Adrenal gland (tissue), 19 donors: ENCODE measurements at places on chromosomes 1 and 21.
A peak's percentile ranks its signal among the peaks of the same experiment; 100 is the strongest.

DNA sequence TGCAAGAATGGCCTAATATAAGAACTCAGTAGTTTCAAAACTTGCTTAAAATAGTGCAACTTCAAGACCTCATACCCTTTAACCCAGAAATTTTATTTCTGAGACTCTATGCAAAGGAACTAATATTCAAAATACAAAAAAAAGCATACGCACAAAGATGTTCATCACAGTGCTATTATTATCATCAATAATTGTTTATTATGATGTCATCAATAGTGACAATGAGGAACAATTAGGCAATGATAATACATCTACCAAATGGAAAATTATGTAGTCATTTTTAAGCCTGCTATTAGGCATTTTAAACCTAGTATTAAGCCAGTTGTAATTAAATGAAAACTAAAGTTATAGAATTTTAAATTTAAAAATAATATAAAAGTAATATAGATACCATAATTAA lies 3.3 kb downstream of the TTLL7 start:
- no peak for DNase-seq

DNA sequence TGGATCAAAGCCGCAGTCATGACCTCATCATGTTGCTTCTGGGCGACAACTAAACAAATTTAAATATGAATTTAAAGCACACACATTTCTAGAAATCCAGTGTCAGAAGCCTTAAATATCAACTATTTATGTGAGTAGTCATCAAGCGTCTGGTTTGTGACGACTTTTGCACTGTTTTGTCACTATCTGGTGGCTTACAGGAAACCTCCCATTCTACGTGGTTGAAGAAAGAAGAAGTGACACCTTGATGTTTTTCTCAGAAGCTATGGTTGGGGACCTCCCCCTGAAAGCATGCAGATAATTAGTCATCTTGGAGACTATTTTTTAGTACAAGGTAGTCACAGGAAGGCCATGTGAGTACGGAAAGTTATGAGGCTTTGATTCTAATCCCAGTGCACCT lies 58.5 kb downstream of the TENT5C start:
- DNase-seq: no peak

DNA sequence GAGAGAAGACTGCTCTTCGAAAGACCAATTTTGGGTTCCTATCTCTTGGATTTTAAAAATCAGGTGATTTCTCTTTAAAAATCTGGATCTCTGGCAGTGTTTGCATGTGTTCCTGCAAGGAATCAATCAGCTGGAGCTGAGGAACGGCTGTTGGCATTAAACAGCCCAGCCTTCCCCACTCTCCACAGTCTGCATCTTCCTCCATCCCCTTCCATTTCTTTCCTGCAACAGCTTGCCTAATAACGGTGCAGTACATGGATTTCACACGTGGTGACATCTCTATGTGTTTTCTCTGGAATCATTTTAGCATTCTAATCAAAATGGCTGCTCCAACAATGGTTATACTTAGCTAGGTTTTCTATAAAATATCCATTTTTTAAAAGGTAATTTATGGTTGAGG lies 20.0 kb downstream of the RIPPLY3 start:
- DNase-seq: no peak

DNA sequence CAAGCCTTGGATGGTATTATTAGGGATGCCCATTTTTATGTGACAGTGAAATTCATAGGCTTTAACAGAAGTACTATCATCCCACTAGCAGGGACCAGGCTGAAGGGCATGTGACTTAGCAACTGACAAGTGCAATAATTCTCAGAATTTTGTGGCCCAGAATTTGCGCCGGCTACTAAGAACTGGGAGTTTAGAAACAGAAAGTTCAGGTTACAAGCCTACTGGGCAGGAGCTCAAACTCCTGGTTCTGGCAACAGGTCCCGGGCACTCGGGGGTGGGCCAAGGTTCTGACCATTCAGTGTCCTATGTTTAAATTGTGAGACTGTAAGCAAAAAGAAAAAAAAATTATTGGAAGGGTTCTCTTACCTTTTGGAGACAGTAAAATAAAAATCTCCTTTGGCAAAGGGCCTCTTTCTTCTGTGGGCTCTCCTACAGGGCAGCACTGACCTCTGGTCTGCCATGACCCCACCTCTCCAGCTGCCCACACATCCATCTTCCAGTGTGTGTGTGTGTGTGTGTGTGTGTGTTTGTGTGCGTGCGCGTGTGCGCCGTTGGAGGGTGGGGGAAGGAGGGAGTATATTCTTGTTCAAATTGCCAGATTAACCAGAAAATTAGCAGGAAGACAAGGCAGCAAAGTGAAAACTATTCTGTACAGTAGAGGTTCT lies 26.1 kb downstream of the IRF2BP2 start:
- DNase-seq: peak; percentile 74

DNA sequence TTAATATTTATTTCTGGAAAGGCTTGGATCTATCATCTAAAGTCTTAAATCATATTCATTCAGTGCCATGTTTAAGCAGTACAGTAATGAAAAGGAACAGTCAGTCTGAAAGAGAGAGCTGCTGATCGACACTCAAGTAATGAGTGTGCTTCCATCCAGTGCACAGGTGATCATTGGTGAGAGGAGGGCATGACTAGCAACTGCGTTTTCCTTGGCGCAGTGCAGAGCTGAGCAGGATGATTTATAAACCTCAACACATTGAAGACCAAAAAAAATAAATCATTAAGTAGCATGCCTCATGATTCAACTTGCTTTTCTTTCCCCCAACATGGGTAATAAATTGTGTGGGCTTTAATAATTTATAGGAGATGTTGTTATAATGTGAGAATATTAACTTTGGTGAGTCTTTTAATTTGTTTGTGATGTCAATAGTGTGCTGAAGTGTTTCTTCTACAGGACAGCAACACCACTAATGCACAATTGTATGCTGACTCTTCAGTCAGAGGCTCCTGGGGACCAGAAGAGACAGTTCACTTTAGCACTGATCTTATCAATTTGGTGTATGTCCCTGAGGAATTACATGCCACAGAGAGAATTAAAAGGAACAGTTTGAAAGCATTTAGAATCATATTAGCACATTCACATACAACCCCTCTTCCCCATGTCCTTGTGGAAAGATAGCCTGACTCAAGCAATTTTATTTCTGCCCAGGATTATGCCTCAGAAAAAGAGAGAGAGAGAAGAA lies 199.7 kb upstream of the ADGRL2 start:
- DNase-seq: no peak

- DNase-seq: no peak
These were observed 93.0 kb upstream of the DUSP10 start for GRCh38 chr1:221834698-221835513.

- no peak for DNase-seq
These were observed 39.8 kb upstream of the FHAD1 start for GRCh38 chr1:15207031-15207828.

DNA sequence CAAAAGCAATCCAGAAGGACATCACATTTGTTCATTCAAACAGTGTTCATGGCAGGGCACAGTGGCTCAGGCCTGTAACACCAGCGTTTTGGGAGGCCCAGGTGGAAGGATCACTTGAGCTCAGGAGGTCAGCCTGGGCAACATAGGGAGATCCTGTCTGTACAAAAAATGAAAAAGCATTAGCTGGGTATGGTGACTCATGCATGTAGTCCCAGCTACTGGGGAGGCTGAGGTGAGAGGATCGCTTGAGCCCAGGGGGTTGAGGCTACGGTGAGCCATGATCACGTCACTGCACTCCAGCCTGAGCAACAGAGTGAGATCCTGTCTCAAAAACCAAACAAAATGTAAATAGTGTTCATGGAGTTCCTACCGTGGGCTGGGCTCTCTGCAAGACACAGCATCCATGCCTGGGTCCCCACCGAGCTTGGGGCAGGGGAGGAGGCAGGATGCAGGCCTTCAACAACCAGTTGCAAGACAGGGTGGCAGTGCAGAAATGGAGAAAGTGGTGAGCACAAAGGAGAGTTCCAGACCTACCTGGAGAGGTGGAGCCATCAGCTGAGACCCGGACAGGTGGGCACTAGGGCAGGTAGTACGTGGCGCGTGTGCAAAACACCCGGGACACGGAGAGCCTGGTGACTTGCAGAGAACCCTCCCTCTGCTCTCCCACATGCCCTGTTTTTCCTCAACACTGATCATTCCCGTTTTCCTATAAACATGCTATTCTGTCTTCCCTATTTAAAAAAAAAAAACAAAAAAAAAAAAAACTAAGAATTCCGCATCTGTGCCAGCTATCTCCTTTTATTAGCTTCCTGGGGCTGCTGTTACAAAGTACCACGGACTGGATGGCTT lies 138.9 kb downstream of the TOMM20 start:
- peak; percentile 46 for DNase-seq

- DNase-seq: no peak
These were observed 21.2 kb downstream of the NFASC start for GRCh38 chr1:204891860-204892259.

- no peak for DNase-seq
These were observed 23.2 kb downstream of the DDX59 start for GRCh38 chr1:200646515-200646914.

DNA sequence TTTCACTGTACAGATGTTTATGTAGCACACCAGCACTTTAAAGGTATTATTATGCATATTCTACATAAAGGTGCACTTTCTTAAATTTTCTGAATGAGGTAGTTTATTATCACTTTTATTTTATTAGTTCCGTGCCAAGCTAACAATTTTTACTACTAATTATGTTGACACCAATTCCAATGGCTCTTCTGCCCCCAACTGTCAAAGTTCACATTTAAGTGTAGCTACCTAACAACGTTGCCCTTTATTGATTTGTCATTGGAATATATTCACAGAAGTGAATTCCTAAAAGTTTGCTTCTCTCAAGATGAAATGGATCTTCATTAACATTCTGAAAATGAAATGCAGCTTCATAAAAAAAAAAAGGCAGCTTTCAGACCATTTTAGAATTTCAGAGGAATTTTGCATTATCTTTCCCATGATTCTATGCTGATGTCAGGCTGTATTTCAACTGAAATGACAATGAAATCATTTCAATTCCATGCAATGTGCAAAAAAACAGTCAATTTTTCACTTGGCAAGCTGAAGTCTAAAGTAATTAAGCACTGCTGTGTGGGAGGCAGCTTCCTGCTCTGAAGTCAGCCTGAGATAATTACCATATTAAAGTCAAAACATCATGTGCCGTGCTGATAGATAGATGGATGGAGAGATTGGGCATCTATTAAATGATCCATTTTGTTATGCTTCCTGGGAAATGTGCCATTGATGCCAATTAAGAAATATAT lies 229.2 kb downstream of the TTLL7 start:
- no peak for DNase-seq

DNA sequence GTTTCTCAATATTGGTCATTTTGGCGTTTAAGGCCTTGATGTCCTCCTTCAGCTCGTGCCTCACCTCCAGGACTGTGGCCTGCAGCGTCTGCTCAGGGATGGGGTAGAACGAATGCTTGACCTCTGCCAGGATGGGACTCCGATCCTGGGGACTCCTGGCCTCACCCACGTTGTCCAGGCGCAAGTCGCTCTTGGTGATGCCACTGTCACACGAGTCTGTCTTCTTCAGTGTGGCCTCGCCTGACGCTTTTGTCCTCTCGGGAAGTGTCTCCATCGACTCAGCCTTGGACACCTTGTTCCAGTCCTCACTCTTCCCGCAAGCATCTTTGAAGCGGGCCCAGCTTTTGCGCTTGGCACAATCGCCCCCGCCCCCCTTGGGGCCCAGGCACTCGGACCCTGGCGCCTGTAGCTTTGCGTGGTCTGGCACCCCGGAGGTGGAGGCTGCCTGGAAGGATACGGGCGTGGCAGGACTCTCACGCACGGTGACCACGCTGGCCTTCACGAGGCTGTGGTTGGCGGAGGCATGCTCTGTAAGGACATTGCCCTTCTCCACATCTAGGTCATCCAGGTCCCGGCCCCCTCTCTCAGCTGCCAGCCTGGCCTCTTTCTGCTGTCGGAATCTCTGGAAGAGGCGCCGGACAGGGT lies 354.8 kb downstream of the HHAT start:
- DNase-seq: no peak

DNA sequence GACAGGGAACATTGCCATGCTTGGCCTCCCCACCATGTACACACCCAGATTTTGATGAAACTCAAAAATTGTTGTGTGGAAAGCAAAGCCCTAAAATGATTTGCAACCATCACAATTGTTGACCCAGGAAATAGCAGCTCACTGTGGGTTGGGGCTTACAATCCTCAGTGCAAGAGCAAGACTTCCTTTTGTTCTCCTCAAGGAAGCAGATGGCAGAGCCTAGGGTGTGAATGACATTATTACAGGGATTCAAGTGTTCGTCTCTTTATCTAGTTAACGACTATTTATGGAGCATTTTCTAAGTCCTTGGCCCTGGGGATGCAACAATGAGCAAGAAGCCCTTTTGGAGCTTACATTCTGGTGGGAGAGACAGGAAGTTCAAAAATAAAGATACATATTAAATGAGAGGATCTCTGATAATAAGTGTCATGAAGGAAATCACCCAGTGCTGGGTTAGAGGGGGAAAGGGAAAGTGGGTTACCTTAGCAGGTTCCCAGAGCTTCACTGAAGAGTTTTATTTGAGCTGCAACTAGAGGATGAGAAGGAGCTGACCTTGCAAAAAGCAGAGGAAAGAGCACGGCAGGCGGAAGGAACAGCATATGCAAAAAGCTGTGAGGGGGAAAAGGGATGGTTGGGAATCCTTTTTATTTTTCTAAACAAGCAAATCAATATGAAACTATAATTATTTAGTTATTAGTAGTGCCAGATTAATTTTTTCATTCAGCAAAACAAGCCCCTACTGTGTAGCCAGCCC lies 38.5 kb upstream of the ID3 start:
- DNase-seq: no peak

DNA sequence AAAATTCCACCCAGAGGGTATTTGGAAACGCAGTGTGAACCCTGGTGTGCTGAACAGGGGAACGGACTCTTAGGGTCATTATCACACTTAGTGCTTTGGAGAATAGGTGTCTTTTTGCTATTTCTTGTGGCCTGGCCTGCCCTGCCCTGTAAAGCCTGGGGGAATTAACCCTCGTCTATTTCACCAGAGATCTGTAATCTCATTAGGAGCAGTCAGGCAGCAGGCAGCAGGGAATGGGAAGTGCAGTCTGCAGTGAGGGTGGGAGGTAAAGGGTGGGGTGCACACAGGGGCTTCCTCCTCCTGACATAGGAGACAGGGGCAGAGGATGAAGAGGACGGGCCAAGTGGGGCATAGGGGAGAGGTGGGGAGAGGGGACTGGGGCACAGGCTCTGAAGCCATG lies 1.1 kb upstream of the SLC1A7 start:
- no peak for DNase-seq

- DNase-seq: peak; percentile 7
These were observed 103.8 kb upstream of the PDE4B start for GRCh38 chr1:65688848-65689247.

DNA sequence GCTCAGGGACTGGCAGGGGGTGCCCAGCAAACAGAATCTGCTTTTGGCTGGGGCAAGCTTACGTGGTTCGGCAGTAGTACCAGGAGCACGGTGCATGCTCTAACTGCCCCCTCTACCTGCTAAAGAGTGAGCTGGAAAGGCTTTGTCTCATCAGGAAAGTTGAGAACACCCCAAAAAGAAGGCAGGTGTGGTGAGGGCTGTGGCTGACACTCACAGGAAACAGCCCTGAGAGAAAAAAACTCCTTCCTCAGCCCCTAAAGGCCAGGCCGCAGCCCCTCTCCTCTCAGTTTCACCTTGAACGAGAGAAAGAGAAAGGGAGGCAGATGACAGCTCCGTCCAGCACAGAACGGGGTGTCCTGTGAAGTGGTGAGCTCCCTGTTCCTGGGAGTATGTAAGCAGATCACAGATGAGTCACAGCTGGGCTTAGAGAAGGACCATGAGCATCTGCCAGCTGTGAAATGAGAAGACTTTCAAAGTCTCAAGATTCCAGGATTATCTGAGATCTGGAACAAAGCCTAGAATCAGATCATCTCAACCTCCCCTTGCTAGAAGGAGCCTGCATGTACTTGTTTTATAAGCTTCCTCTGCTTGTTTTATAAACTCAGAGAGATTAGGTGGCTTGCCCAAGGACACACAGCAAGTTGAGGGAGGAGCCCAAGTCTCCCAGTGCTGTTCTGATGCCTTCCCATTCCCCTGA lies 13.4 kb downstream of the LAPTM5 start:
- no peak for DNase-seq
